ENCODE measurements at places on chromosomes 3 and 15.

DNA sequence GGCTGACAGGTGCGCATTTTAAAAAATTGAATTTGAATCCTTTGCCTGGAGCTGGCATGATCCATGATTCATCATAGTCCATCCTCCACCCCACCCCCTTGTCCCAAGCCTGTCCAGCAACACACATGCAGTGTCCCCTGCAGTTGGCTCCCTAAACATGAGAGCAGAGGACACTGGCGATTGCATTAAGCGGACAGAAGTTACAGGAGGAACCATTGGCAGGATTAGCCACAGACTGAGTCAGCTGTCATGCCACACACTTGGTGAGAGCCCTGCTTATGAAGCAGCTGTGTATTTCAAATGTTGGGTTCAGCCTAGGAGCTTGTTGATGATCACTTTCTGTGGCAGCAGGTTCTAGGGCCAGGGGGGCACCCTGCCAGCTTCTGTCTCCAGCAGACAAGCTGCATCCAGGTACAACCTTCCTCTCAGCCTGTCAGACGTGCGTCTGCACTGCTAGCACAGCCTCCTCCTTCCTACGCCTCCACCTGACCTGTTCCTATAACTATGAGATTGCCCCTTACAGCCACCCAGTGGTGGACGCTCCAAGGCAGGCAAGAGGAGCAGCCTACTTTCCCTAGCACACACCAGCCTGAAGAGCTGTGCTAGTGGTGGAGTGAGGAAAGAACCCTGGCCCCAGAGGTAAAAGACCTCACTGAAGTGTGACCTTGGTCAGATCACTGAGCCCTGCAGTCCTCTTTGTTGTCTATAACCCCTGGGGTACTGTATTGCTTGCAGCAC lies 121.9 kb downstream of the SLCO3A1 start:
- peak; percentile 33 for DNase-seq

DNA sequence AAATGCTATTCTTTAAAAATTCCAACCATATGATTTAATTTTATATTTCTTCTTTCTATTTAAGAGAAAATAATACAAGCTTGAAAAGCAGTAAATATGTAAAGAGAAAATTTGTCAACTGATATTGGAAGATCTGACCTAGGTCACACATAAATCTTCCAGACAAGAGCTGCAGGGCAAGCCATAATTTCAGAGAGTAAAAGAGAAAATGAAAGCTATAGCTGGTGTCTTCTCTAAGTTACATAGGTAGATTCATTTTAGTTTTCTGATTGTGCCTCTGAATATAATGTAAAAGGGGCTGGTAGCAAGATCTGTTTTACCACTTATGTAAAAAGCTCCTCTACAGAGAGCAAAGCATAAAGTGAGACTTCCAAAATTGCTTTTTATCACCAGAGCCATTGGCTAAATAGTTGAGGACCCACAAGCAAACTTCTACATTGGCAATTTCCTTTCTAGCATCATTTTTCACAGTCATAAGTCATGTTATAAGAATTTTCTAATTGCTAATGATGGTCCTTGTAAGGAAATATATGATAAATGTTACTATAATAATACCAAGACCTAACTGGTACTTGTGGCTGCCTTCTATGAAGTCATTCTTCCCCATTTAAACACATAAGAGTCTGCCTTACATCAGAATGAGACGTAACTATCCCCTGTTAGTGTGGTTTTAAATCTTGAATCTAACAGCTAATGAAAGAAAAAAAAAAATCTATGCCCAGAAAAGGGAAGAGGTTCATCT lies 80.8 kb upstream of the SKOR1 start:
- no peak for DNase-seq

GRCh38 chr3:58345457-58345856 lies 12.8 kb downstream of the PXK start:
- DNase-seq = no peak

DNA sequence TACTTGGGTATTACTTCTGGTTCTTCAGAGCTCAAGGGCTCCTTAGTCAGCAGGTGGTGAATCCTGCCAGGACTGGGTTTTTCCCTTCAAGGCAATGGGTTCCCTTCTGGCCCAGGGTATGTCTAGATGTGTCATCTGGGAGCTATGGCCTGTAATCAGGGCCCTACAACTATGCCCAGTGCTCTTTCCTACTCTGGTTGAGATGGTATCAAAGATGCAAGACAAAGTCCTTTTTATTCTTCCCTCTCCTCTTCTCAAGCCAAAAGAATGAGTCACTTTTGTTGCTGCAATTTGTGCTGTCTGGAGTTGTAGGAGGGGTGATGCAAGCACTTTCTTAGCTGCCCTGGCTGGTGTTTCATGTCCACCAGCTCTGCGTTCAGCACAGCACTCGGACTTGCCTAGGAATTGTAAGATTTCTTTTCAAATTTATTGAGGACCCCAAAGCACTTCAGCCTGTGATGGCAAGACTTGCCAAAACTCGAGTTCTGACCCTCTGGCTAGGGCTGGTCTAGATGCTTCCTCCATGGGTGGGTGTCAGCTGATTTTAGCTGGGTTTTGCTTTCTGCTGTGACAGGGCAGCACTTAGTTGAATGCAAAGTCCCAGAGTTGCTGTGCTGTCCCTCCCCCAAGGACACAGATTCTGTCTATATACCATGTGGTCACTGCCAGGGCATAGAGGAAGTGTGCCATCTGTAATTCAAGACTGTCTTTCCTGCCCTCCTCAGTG lies 129.2 kb upstream of the CBLB start:
- DNase-seq = no peak

DNA sequence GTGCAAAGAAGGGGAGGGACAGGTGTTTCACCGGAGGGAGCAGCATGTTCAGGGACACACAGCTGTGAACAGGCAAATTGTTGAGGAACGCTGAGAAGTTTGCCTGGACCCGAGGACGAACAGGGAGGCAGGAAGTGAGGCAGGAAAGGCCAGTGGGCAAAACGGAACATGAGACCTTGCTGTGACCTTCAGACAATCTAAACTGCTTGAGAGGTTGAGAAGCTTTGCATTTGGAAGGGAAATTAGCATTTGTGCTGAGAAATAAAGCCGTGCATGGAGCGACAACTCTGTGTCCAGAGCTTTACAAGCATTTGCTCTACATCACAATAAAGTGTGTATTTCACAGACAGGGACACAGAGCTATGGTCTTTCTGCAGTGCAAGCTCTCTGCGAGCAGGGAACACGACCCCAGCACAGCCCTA lies 47.9 kb downstream of the CDC25A start:
- DNase-seq = no peak

DNA sequence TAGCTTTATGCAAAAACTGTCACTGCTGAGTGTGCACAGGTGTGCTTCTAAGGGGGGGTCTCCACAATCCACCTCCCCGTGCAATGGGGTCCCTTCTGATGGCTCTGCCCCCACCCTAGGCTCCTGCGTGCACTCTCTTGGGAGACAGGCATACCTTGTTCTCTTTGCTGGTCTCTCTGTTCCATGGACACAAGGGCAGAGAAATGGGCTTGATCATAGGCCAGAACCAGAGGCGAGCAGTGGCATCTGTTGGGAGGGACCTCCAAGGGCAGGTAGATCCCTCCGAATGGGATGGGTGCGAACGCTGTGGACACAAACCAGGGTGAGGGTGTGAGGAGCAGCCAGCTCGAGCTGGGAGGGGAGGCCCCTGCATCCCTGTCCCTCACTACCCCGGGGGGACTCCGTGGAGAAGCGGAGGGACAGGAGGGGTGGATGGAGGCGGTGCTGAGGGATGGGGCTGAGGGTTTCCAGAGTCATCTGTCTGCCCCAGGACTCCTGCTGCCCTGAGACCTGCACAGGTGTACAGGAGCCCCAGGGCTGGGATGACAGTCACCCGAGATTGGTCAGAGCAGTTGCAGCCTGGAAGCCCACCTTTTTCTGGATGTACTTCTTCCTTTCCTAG lies 175.0 kb downstream of the KLF13 start:
- DNase-seq = no peak

GRCh38 chr3:40118091-40118490 lies 191.4 kb upstream of the EIF1B start:
- no peak for DNase-seq

DNA sequence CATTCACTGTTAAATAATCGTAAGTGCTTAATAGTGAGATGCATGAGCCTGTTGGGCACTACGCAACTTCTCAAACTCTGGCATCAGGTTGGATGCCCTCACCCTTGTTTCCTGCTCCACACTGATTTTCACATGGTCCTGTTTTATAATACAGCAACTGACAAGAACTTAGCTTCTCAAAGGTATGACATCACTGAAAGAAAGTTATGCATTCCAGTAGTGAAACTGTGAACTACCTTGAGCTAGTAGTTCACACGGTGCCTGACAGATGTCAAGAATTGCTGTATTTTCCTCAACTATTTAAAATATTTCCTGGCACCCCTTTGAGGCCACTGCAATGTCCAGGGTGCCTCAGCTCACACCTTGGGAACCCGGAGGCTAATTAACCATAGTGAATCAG lies 327.5 kb downstream of the RORA start:
- DNase-seq = no peak

DNA sequence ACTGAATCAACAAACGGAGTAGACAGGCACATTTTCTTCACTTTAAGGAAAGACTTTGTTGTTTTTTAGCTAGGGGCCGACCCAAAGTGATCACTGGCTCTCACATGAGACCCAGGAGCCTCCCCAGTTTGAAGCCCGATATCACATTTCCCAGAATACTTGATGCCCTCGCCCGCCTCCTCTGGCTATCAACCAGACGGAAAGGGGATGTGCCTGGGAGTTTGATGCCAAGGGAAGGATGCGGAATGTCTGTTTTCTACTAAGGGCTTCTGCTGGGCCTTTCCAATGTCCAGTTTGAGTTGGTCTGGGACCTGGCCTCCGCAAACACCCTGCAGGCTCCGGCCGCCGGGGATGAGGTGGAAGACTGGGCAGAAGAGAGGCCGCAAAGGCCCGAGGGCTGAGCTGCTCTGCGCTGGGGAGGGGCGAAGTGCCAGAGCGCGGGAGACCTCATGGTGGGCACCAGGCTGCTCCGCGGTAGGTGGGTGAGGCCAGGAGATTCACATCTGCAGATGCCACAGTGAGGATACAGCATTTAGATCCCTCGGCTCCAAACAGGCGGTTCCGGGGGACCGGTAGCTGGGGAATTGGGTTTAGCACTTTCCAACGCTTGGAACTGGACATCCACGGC lies 491 bp upstream of the ZNF774 start:
- no peak for DNase-seq

- DNase-seq = no peak
Observed at GRCh38 chr15:85616549-85617110, 178.1 kb downstream of the KLHL25 start.

DNA sequence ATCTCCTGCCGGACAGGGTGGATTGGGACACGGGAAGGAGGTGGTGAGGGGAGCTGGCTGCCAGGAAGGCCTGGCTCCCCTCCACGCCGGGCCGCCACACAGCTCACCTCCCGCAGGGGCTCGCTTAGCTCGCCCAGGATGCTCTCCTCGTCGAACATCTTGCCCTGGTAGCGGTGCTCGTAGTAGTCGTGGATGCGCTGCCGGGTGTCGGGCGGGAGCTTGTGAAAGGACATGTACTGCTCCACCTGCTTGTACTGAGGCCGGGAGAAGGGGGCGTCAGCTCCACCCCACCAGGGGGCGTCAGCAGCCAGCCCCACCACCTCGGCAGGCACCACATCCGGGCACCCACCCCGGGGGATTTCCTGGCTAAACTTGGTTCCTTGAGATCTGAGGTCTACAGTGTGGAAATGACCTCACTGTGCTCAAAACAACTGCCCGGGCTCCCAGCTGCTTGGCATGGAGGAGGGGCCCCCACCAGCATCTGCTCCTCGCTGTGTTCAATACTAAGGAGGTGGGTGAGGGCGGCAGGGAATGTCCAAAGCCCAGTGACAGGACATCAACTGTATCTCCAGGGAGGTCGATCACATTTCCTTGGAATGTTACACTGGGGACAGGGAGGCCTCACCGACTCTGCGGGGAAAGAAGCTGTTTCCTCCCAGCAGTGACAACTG lies 43.4 kb downstream of the HCN4 start:
- peak; percentile 8 for DNase-seq

Measured in OCI-LY7 (cell line).